Kidney epithelial cell (primary cell): ENCODE measurements at places on chromosomes 5 and 9. TPM values are rescaled to one million over a fixed set of nuclear protein-coding genes. Genes with fewer than 3 reads are reported as not detected.
A peak's percentile ranks its signal among the peaks of the same experiment; 100 is the strongest.

DNA sequence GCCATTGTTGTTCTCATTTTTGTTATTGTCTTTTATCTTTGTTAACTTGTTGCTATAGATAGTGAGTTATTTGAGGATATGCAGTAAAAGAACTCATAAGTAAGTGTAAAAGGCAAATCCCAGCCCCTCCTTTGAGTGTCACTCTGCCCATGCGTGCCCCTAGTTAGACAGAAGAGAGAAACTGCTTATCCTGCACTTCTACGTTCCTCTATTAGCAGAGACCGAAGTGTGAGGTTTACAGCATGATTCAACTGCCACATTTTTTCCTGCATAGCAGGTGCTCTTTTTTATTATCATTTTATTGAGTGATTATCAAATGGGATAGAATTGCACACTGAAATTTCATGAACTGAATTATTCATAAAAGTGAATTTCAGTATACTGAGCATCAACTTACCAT is 12.0 kb upstream of the DNAH5 start:
- no peak for DNase-seq

GRCh38 chr5:154465169-154465568 is 12.9 kb downstream of the HAND1 start:
- DNase-seq: no peak

- DNase-seq: no peak
Measured at GRCh38 chr5:81317536-81317935, 16.1 kb downstream of the ZCCHC9 start.

- DNase-seq: no peak
Measured at GRCh38 chr5:154546719-154547118, 68.7 kb upstream of the HAND1 start.

DNA sequence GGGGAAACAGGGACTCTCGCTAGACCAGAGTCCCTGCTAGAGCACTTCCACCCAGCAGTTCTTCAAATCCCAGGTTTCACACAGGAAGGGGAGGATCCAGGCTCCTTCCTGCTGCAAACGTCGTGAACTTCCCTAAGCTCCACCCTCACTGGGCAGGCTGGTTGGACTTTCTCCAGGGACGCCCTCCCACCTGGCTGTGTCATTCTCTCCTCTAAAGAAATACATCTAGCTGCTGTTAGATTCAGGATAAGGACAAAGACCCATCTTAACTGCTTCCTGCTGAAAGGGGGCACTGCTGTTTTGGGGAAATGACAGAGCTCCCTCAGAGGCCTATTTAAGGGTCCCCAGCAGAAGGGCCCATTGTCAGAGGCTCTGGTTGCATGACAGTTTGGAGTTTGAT is 230.7 kb downstream of the SEMA6A start:
- no peak for DNase-seq

- DNase-seq: no peak
Measured at GRCh38 chr5:32520972-32521371, 64.4 kb upstream of the SUB1 start.

- DNase-seq: no peak
Measured at GRCh38 chr5:12652201-12652600, 748.0 kb upstream of the CTNND2 start.

DNA sequence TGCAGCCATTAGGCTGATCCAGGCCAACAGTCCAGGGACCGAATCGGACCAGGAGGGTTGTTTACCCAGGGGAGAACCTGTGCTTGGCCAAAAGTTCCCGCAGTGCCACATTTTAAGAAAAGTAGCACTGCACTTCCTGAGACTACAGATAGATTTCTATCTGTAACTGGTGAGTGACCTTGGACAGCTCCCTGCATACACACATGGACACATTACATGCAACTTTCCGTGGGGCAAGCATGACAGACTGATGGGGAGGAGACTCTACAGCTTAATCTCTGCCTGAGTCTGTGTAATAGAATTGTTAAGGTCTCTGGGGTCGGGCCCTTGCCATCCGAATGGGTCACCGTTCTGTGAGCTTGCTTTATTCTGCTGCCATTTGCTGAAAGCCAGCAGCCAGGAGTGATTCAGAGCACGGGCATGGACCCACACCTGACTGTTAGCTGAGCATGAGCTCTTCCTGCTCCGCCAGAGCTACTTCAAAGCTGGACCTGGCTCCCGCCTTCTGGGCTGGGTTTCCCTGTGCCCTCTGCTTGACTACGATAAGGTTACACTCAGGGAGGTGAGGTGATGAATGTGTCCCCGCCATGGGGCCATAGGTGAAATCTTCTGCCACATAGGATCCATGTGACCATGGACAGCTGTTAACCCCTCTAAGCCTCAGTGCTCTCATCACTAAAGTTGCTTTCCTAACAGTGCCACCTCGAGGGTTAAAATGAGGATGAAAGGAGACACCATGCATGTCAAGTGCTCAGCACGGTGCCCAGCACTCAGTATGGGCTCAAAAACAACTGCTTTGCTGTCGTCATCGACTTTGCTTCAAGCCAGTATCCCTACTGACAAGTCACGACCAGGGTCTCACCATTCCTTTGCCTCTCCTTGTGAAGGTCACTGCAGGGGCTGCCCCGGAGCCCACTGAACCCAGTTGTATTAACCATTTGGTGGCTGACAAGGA is 200.0 kb downstream of the MELK start:
- DNase-seq: no peak

DNA sequence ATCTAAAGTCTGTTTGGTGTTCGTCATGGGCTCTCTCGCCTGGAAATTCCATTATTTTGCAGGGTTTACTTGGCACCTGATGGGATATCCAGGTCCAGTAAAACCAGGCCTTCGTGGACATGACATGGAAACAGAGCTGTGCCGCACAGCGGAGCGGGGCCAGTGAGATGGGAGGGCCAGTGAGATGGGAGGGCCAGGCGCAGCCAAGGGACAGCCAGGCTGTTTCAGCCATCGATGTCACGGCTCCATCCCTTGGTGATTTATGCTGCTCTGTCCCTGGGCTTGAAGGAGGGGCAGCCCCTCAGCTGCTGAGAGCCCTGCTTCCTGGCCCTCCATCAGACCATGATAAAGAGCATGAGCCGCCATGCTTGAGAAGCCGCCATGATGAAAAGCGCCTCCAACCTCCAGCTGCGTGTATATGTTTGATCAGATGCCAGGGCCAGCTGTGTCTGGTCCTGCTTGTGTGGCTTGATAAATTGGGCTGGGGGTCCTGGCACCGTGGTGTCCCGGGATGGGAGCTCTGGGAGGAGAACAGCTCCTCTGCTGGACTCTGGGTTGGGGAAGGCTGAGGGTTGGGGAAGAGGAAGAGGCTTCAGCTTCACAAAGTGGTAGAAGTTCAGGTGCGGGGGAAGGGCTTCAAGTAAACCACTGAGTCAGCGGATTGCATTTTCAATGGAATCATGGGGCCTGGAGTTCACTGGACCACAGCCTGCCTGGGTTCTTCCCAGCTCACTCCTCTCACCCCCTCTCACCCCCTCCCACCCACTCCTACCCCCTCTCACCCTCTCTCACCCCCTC is 6.1 kb upstream of the COL5A1 start:
- no peak for DNase-seq

DNA sequence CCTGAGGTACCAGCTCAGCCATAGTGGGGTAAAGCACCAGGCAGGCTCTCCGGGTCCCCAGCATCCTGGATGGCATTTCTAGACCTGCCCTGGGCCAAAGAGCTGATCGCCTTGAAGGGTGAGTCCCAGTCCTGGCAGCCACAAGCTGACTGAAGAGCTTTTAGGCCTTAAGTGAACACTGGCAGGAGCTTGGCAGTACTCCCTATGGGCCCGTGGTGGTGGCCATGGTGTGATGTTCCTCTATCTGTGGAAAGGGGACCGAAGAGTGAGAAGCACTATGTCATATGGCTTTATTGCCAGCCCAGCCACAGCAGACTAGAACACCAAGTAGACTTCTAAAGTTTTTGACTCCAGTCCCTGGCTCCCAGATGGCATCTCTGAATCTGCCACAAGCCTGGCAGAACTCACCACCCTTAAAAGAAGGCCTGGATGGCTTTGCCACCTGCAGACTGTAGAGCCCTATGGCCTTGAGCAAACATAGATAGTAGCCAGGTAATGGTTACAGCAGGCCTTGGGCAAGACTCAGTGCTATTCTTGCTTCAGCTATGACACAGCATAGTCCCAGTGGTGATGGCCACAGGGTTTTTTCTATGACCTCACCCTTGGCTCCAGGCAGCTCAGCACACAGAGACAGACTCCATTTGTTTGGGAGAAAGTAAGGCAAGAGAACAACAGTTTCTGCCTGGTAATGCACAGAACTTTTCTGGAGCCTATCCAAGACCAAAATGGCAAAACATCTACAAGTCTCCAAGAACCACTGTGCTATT is 801.5 kb upstream of the DMAC1 start:
- DNase-seq: no peak

DNA sequence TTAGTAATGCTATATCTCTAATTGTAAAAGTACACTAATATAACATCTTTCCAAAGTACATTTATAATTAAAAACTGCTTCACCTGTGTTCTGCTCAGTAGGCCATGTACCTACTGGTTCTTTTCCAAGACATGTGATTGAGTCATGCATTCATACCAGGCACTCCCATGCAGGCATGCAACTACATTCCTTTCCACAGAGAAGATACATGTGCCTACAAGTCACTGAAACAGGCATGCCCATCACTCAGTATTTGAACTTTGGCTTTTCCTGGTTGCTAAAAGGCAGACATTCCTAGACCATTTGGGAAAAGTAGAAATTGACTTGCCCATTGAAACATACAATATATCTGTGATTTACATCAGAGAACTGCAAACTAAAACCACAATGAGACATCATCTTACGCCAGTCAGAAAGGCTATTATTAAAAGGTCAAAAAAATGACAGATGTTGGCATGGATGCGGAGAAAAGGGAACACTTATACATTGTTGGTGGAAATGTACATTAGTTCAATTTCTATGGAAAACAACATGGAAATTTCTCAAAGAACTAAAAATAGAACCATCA is 148.3 kb upstream of the MOCS2 start:
- no peak for DNase-seq

GRCh38 chr5:103345461-103345860 is 86.9 kb downstream of the MACIR start:
- no peak for DNase-seq

GRCh38 chr9:27404661-27405060 is 107.7 kb upstream of the EQTN start:
- DNase-seq: no peak

- DNase-seq: no peak
Measured at GRCh38 chr9:79735023-79735779, 163.4 kb downstream of the TLE4 start.

DNA sequence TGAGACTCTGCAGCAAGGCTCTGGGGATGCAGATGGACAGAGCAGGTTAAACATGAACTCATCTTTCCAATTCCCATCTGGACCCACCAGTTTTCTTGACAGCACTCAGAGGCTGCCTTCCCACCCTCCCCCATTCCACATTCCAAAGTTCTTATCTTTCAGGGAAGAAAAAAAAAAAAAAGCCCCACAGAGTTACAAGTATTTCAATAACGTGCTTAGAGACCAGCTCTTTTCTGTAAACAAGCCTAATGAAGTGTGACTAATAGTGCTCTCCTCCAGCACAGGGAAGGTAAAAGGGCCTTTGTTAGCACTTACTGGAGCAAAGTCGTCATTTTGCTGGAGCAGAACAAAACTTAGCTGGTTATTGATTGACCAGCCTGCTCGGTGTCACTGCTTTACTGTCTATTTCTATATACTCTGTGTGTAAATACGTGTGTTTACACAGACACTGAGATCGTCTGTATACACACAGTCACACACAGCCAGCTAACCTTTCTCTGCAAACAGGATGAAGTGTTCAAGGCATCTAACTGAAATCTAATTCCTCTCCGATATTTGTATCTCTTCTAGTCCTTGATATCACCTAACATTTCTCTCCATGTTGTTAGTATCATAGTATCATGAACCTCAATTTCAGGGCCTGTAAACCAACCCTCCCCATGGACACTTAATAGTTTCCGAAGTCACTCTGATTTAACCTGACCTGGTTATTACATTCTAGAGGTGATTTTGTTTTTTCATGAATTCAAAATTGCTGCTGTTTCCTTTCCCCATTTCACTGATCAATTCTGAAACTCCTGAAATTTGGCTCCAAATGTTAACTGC is 84.9 kb downstream of the ZNF608 start:
- DNase-seq: peak; percentile 100

Gene PCDHGB6
- 3.4 and 3.6 TPM in 2 replicates for total RNA-seq

Gene PGGT1B
- 6.6 and 7.2 TPM in 2 replicates for total RNA-seq

Gene CETN3
- 13.1 and 16.3 TPM in 2 replicates for total RNA-seq

Gene LRRC70
- 0.25 TPM in 1 of 2 replicates, not detected in the other for total RNA-seq

Gene MAMDC4
- total RNA-seq: 3.7 and 6.4 TPM in 2 replicates

Gene LHX6
- total RNA-seq: 0.07 and 0.84 TPM in 2 replicates

Gene NR6A1
- 0.92 and 2.2 TPM in 2 replicates for total RNA-seq

Gene CDH10
- total RNA-seq: 0.38 and 0.55 TPM in 2 replicates
